ENCODE measurements at places on chromosomes 6 and 20.

- DNase-seq = no peak
These were observed 62.0 kb downstream of the PPP1R14C start for GRCh38 chr6:150204705-150205472.

GRCh38 chr6:140436023-140436811 is 1061.8 kb upstream of the CITED2 start:
- DNase-seq = peak; percentile 73

DNA sequence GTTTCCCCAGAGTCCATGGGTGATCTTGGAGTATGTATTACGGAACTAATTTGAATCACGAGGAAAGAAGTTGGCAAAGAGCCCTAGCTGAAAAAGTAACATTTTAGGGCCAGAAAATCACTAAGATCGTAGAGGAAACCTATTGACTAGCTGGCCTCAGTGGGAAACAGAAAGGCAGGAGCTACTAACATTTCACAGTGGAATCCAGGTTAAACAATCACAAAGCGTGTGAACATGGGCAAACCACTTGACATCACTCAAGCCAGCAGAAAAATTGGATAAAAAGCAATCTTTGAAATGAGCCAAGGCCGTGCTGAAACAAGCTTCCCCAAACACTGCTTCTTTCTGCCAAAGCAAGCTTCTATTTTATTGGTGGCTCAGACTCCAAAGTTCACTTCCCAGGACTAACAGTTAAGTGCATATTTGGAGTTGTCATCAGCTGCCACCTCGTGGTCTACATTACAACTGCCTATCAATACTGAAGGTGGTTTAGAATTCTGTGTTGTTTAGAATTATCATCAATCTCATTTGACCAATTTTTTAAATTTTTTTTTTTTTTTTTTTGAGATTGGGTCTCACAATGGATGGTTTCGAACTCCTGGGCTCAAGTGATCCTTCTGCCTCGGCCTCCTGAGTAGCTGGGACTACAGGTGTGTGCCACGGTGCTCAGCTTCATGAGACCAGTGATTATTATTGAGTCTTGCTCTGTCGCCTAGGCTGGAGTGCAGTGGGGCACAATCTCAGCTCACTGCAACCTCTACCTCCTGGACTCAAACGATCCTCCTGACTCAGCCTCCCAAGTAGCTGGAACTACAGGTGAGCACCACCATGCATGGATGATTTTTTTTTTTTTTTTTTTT is 10.6 kb downstream of the RPS10 start:
- DNase-seq = peak; percentile 88

- no peak for DNase-seq
These were observed 16.1 kb downstream of the GHRH start for GRCh38 chr20:37245216-37246150.

- no peak for DNase-seq
These were observed 685.9 kb downstream of the KIF16B start for GRCh38 chr20:15887387-15887786.

DNA sequence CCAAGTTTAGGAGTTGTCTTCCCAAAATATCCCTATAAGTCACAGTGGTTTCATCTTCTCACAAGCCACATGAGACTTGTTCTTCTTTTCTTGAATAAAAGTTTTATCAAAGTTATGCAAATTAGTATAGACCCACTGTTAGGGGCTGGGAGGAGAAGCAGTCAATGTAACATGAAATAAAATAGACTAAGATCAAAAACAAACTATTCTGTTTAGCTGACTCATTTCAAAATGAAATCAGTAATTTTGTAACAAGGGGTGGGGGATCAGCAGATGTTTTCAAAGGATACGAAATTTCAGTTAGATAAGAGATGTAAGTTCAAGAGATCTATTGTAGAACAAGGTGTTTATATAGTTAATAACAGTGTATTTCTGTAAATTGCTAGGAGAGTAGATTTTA is 339.6 kb upstream of the PRDM1 start:
- no peak for DNase-seq

DNA sequence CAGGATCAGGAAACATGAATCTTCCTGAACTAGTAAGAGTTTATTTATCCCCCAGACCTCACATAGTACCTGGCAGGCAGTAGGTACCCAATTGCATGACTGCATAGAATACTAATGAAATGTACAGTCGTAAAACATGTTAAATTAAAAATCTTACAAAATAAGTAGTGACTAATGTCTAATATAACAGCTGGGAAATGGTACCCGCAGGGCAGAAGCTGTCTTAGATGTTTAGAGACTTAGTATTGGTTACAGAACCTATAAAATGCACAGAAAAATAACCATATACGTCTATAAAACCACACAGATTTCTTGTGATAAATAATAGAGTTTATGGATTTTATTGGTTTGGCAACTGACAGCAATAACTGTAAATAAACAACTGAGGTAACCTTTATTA is 139.1 kb upstream of the GMDS start:
- DNase-seq = no peak

GRCh38 chr6:89966228-89966544 is 71.9 kb downstream of the GJA10 start:
- no peak for DNase-seq

DNA sequence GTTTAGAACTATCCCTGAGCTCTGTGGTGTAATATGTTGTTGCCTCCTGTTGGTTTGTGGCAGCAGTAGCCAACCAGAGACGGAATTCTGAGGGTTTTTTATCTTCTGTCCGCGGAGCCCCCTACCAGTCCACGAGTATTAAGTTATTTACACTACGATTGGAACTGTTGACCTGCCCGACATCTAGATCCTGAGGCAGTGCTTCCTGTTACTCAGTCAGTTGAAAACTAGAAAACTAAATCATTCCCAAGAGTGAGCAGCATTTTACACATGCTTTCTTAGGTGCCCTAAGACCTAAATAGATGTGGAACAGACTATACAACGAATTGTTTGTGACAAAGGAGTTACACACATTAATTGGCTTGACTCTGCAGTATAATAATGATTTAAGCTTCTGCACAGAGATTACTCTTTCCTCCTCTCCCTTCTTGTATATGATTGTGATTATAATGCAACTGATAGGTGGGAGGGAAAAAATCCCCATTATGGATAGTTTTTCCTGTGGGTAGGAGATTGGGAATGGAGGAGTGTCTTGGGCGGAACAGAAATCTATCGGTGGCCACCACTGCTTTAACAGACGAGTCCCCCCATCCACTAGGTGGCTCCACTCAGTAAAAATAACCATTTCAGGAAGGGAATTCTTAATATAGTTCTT is 1.7 kb downstream of the LOC128125822 start:
- peak; percentile 73 for DNase-seq

DNA sequence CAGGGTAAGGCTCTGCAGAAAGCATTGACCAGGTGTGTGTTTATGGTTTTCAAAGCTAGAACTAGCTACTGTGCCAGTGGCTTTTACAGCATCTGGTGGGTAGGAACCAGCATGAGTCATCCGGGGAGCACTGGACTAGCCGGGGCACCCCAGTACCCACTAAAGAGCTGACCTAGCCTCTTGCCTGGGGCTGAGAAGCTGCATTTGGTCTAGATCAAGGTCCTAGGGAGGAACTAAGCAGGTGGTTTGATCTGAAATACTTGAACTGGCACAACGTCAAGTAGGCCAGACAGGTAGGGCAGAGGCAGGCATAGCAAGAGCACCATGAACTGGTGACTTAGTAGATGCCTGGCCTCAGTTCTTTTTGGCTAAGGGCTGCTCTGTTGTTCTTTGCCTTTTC is 109.8 kb upstream of the PTPRK start:
- DNase-seq = no peak

DNA sequence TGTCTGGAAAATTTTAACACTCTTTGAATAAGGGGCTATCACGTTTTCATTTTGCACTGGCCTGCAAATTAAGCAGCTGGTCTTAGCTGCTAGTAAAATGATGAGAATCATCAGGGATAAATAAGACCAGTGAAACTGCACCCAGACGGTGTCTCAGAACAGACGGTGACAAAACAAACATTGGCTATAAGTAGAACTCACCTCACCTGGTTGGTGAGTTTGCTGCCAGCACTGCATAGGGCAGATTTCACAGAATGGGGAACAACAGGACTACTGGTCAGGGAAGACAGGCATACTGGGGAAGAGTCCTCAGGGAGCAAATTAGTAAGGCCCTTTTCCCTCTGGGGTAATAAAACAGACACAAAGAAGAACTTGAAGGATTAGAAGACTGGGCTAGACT is 175.9 kb upstream of the CITED2 start:
- DNase-seq = no peak

DNA sequence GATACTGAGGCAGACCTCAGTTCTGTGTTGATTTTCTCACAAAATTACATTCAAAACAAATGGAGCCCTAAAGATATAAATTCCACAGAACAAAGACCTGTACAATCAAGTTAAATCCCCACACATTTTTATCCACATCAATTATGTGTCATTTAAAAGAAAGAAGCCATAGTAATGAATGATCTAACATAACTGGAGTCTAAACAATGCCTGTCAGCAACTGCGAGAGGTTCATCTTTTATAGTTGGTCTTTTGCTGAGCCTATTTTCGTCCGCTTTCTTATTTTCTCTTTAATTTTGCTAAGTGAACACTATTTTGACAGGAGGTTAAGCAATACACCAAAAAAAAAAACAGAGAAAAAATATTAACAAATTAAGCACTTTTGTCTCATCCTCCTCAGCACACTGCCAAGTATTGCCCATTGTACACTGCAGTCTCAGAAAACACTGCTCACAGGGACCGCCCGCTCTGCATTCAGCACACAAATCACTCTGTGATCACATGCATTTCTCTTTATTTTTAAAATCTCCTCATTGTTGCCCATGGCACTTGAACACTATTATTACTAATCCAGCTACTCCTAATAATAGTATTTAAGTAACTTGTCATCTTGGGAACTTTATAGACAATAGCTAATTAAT is 140.8 kb downstream of the BTBD9 start:
- no peak for DNase-seq

DNA sequence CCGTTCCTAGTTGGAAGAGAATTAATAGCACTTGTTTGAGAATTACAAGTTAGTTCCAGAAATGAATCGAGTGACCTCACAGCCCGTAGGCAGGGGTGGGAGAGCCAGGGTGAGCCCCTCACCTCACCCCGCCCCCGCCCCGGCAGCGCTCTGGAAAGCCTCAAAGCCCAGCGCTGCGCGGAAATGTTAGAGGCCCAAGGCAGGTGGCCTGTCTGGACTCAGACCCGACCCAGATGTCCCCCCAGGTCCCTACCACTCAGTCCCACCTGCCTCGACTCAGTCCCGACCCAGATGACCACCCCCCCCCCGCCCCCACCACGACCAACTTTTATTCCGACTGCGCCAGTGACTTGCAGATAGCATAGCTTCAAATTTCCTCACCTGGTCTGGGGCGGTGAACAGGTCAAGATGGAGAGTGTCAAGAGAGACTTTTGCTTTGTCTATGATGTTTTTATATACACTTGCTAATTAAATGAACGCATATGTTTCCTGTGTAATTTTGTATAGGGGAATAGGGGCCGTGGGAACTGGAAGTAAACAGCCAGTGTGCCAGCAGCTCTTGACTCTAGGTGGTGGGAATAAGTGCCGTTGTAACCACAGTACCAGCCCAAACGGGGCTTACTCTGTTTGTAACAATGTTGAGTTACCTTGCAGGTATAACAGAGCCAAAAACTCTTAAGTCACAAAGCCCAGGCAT is 1.2 kb upstream of the PXDC1 start:
- DNase-seq = no peak

DNA sequence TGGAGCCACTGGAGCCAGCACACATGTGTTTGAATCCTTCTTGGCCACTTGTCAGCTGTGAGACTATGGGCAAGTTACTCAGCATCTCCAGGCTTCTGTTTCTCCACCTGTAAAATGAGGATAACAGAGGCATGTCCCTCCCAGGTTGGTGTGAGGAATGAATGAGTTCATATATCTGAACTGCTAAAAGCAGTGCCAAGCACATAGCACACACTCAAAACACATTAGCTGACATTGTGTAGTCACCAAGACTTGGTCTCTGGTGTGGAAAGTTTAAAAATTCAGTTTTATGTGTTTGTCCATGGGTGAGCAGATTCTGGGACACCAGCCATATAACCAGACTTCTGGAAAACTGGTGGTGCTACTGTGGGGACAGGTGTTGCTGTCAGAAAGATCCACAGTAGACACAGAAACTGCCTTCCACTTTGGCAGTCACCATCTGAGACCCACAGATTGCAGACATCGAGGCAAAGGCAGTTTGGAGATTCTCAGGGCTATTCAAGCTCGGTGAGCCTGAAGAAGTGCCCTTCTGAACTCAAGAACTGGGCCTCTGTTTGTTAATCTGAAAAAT is 115.8 kb downstream of the MRPL14 start:
- DNase-seq = no peak

- DNase-seq = no peak
These were observed 2.0 kb downstream of the NCOA3 start for GRCh38 chr20:47503685-47504084.

DNA sequence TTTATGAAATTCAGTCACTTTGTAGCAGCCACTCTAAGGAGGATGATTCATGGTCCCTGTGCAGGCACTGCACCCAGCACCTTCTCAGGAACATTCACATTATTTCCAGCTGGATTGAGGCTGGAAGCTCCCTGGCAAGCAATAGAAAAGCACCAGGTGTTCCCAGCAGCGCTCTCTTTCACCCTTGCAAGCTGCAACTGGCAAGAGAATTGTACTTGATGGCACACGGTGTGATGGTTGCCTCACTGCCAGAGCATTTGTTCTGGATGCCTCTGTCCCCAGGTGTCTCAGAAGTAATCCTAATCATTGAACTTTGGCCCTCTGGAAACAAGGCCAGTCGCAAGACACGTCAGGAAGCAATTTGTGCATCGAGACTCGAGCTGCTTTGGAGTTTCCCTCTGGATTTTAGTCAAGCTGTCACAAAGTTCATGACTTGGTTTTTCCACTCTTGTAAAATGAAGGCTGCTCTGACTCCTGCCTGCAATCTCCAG is 24.9 kb upstream of the PHACTR2 start:
- no peak for DNase-seq

GRCh38 chr6:168908166-168908565 is 345.5 kb downstream of the THBS2 start:
- peak; percentile 54 for DNase-seq

- DNase-seq = peak; percentile 65
These were observed 852 bp downstream of the GMNN start for GRCh38 chr6:24775520-24776058.

DNA sequence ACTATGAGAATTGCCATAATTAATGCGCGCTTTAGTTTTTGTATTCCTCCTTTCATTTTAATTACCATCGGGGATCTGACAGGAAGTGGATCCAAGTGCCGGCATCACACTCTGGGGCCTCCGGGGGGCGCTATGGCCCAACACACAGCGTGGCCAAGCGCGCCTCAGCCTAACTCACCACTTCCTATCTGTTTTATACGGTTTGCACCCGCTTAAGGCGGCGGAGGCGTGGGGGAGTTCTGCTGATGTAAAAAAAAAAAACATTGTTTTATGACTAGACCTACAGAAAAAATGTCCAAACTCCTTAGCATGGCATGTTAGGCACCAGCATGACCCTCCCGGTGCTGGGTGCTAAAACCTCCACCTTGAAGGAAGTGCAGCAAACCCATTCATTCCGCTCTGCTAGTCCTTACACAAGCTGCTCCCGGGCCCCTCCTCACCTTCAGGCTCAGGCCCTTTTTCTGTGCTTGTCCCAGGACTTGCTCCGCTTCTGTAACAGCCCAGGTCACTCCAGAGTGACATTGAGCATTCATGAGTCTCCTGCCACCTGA is 4.5 kb upstream of the EBF4 start:
- DNase-seq = peak; percentile 63

- DNase-seq = peak; percentile 58
These were observed 13.8 kb upstream of the POPDC3 start for GRCh38 chr6:105193647-105194046.

GRCh38 chr6:11606332-11606731 is 68.8 kb downstream of the TMEM170B start:
- DNase-seq = no peak

All from fibroblast of pulmonary artery (primary cell).